Stimulated activated naive CD4-positive, alpha-beta T cell treated with Interleukin-2 at 50 U/mL for 16 hours (primary cell): ENCODE measurements at places on chromosomes 5 and 9.

GRCh38 chr5:6900247-6901227, 187.3 kb downstream of the TENT4A start:
- DNase-seq, result no peak

GRCh38 chr9:127921557-127922120, 4.8 kb upstream of the ST6GALNAC4 start:
- peak; percentile 62 for DNase-seq

DNA sequence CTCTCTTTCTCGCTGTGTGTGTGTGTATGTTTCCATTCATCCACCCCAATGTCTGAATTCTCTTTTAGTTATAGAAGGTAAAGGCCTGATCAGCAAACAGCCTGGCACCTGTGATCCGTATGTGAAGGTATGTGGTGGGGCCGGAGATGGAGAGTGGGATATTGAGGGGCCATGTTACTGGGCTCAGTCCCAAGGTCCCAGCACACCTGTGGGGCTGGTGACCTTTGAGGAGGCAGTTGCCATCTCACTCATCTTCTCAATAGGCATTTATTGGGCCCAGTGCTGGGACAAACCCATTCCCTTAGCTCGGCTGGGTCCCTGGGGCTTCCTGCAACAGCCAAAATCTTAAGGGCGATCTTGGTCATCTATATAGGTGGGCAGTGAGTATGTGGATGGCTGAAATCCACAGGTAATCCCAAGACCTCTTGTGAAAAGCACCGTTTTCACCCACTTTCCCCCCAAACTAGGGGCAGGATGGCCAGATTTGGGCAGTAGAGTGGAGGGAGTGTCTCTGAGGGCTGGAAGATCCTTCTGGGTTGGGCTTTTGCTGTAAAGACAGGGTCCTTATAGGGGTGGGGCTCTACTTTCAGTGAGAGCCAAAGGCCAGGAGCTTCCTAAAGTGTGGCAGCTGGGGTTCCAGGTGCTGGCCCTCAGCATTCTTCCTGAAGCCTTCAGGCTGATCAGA, 19.6 kb downstream of the RGS3 start:
- DNase-seq, result no peak

DNA sequence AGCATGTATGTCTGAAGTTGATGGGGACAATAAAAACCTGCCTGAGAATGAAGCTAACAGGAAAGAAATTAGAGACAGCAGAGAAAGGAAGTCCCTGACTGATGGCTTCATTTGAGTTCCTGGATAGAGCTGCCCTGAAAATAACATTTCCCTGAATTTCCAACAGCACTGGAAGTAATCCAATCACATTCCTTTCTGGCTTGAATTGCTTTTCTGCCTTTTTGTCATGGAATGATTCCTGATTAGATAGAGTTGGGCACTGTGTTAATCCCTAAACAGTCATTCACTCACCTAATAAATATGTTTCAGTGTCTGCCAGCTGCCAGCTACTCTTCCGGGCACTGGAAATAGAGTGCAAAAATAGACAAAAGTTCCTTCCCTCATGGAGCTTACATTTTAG, 30.0 kb upstream of the SH3RF2 start:
- DNase-seq, result no peak

DNA sequence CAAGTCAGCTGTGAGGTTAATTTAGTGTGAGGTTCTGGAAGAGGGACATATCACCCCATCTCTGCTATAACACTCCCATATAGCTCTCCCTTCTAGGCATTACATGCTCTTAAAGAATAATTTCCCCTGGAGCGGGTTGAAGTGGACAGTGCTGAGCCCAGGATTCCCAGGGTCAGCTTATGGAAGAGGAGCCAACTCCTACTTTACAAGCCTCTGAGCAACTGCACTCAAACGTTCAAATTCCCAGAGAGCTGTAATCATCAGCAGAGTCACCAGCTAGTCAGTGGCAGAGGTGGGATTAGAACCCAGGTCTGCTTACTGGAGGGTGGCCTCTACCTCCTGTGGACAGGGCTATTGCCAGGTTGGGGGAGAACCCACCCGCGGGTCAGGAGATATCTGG, 1.4 kb downstream of the NEURL1B start:
- no peak for DNase-seq

DNA sequence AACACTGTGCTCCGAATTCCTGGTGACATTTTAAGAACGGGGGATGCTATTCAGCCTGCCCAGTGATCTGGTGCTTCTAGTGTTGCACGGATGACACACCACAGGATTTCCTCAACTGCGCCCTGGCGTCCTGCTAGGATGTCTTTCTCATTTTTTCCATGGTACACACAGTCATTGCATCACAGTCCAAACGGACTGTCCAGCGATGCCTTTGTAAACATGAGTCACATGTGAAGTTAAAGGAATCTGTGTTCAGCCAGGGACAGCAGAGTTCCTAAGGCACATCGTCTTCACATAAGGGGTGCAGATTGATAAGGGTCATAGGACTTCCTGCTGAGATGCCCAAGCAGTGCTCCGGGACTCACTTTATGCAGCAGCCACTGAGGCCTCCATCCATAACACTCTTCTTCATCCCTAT, 9.3 kb upstream of the PTPN3 start:
- DNase-seq, result no peak

DNA sequence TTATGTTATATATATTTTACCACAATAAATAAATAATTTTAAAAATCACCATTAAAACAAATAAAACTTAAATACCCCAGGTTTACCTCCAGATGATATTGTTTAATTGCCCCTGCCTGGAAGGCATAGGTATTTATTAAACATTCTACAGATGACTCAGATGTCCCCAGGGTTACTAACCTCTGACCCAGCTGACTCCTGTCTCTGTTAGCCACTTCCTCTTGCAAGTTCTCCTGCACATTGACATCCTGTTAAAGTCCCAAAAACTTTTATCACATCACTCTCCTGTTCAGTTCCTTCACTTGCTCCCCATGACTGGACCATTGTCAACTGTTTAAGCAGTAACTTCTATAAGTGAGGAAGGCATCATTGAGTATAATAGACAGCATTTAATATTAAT, 37.0 kb upstream of the RAB3C start:
- DNase-seq, result no peak

GRCh38 chr5:151924564-151925301, at the start of gene GLRA1:
Gene GLRA1 (minus strand): TSS chr5:151924851. CDS start chr5:151924549, 302 bp downstream.
- peak; percentile 13 for DNase-seq

DNA sequence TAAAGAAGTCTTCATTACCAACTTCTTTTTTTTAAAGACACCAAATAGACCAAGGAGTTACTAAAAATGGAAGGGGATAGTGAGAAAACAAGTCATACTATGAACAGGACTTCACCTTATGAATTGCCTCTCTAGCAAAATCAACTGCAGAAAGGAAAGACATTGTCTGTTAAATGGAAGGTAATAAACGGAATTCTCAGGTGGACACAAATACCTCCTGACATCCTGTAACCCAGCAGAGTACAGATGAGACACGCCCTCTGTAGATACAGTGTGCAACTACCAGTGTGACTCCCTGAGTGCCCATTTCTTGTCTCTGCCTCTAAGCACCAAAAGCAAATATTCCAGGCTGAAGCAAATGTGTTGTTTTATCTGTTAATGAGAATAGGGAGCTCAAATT, 12.2 kb upstream of the PLPP1 start:
- DNase-seq, result no peak

DNA sequence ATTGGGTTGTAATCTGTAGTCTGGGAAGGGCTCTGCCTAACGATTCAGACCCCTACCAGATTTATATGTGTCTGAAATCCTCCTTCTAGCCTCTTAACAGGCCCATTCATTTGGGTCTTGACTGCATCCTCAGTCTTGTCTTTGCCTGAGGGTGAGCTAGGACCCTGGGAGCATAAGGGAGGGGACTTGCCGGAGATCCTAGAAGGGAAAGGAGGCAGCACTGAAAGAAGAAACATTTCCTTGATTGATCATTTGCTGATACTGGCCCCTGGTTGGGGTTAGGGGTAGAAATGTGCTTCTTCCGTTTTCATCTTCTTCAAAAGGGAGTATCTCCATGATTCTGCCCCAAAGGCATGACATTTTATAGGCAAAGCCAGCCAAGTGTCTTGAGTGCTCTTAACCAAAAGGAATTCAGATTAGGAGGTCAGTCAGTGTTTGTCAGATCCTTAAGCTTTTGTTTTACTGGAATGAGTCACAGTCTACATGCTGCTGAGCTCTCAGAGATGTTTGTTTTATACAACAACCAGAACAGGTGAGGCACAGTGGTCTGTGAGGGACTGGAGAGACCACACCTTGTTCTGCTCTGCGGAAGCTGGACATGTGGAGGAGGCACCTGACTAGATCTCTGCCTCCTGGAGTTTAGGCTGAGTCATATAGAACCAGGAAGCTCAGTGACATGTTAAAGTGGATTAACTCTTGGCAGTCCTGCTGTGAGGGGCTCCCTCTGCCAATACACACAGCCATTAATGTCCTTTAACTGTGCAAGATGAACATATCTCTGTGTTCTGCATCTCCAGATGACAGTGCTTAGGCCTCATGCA, 37.7 kb downstream of the PCDHAC2 start:
- no peak for DNase-seq

- no peak for DNase-seq
These were observed 139.8 kb downstream of the ELAVL2 start for GRCh38 chr9:23686257-23686656.

GRCh38 chr9:99905833-99906402, 536 bp upstream of the STX17 start:
- DNase-seq, result no peak

DNA sequence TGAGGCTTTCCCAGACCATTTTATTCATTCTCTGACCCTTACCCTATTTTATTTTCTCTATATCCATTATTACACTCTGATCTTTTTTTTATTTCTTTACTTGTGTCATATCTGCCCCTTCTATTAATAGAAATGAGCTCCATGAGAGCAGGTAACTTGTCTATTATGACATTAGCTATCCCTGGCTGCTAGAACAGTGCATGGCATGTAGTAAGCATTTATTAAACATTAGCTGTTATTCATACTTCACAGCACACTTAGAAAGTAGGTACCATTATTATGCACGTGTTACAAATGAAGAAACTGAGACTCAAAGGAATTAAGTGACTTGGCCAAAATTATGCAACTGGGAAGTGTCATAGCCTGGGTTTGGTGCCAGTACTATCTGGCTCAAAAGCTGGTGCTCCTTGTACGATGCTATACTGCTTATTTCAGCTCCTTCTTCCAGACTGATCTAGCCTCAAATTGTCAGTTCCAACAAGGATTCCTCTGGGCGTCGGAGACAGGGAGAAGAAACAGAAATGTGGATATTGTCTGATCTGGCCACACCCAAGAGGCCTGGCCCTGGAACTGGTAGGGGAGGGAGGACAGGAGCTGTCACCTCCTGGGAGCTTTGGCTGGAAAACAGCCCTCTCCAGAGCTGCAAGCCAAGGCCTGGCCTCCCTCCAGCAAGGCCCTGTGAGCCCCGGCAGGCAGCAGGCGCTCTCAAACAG, 10.8 kb upstream of the NIPAL4 start:
- no peak for DNase-seq

DNA sequence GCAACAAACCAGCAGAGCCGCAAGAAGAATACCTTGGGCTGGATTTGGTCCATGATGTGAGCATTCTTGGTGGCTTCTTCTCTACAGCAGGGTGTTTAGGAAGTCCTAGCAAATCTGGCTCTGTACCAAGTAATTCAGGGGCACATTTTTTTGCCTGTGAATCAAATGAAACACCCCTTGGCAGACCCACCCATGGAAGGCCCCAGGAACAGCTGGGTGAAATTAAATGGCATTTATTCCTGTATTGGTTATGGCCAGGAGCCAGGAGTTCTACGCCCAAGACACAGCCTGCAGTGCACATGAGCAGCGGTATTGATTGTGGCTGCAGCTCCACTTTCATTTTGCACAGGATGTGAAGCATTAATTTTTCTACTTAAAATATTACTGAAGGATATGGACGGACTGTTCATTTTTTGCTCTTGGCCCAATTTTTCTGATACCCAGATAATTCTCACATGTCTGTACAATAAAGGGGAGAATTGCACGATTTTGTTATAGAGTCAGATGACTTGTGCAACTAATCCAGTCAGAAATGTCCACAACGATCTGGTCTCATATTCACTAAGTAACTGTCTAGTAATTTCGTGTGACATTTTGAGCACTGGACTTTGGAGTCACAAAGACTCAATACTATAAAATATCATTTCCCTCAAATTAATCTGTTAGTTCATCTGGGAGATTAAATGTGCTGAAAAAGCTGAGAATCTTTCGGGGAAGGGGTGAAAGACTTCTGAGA, 120.7 kb upstream of the APC start:
- no peak for DNase-seq

GRCh38 chr5:14953075-14953607, 81.6 kb upstream of the ANKH start:
- no peak for DNase-seq

DNA sequence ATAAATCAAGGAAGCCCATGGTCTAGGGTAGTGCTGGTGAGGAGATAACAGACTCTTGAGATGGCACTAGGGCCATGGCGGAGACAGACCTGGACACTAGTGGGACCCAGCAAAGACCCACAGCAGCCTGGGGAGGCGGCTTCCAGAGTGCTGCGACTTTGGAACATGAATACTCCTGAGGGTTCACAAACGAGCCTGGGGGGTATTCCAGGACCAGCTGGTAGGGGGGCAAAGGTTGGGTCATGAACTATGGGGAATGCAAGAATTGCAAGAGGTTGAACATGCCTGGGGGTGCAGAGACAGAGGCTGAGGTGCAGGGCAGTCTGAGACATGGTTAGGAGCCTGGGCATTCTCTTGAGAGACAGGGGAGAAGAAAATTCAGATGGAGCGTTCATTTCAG, 43.8 kb upstream of the SPTLC1 start:
- no peak for DNase-seq

- no peak for DNase-seq
These were observed 291.2 kb downstream of the PRELID2 start for GRCh38 chr5:145543968-145544367.

GRCh38 chr9:92140754-92141143, 25.5 kb upstream of the SPTLC1 start:
- DNase-seq, result no peak

DNA sequence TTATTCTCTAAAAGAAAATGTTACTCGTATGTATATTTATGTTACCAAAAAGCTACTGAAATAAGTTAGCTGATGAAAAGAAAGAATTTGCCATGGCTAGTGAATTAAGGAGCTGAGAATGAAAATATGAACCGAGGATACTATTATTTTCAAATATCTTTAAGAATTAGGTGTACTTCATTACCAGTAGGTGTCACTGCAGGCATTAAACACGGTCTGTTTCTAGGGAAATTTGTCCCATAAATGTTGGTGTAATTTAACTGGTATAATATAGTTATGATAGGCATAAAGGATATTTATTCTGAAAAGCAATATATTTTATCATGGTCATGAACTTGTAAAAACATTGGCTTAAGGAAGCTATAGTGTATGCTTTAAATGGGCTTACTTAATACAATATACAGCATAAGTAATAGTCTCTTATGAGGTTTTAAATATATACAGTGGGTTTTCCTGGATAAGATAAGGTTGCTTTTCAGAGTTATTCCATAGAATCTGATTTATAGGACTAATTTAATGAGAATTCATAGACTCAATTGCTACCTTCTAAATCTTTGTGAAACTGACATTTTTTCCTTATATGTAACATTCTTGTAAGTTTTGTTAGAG, 72.4 kb upstream of the MPDZ start:
- DNase-seq, result no peak

- DNase-seq, result no peak
These were observed 105.7 kb downstream of the LURAP1L start for GRCh38 chr9:12880406-12881015.
